ENCODE measurements at places on chromosomes 7 and 10.
A peak's percentile ranks its signal among the peaks of the same experiment; 100 is the strongest.

DNA sequence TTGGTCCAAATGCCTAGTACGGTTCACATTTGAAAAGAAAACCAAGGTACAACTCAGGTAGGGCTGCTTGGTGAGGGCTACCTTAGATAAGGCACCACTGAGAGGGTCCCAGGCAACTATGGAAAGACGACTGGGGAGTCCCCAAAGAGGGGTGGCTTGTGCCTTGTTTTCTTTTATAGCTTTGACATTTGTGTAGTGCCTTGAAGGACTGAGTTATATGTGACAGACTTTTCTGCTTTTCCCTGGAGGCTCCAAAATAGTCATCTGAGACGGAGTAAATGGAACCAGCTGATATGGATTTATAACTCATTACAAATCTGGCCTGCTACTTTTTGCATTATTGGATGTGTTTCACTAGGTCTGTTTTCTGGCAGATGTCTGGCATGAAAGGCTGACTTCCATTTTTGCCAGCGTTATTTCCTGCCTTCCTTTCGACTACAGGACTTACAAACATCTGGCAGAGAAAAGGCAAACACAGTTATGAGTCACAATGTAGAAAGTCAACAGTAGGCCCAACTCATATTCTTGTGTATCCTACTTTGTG, 88.2 kb upstream of the IMMP2L start:
- DNase-seq = no peak

DNA sequence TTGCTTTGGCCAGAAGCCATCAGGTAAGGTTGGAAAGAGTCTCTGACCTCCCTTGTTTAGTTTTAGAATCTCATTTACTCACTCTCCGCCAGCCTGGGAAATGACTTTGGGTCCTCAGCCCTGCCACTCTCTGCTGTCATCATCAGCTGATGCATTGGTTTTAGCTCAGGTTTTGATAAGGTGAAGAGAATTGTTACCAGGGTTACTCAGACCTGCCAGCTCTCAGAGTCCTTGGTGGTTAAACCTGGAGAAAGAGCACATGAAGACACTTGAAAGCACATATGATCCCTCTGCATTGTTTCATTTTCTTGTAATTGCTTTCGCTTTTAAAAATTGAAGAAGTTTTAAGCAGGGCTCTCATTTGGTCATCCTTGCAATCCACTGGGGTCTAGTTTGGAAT, 4.0 kb upstream of the CROT start:
- DNase-seq = no peak

DNA sequence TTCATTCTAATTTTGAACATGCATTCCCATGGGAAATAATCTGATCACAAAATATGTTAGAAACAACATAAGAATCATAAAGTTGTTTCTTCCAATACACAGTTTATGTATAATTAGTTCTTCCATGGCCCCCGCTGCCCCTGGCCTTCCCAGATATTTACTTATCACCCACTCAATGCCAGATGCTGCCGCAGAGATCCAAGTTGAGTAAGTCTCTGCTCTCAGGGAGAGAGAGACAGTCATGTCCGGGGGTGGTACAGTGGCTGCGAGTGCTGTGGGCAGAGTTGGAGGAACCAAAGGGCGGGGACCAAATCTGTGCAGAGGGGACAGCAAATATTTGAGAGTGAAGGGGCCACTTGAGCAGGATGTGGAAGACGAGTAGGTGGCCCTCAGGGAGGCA, 37.1 kb downstream of the COL26A1 start:
- no peak for DNase-seq

DNA sequence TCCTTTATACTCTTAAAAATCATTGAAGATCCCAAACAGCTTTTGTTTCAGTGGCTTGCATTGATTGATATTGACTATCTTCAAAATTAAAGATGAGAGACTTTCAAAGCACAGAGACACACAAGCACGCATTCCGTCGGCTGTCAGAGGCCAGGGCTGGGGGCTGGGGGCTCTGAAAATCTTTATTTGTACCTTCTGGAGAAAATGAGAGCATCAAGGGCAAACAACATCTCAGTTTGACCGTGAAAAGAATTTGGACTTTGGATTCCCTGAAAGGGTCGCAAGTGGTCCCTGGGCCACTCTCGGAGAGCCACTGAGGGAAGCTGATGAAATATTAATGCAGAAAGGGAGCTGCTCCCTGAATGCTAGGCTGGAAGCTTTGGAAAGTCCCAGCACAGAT, 96.4 kb downstream of the CHST15 start:
- no peak for DNase-seq

DNA sequence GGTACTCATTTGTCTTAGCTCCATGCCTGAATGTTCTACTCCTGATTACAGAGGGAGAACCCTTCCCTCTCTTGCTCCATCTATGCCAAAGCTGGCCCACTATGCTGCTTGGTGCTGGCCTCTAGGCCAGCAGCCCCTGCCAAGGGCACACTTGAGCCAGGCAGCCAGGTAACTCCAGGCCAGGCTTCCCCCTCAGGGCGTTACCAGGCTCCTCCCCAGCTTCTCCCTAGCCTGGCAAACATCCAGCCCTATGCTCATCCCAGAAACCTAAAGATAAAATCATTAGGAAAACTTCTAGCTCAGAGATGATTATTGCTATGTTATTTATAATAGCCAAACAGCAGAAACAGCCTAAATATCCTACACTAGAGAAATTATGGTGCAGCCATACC, 103.7 kb downstream of the KCNMA1 start:
- DNase-seq = no peak

GRCh38 chr10:13000431-13000830, 1.1 kb downstream of the CCDC3 start:
- no peak for DNase-seq

DNA sequence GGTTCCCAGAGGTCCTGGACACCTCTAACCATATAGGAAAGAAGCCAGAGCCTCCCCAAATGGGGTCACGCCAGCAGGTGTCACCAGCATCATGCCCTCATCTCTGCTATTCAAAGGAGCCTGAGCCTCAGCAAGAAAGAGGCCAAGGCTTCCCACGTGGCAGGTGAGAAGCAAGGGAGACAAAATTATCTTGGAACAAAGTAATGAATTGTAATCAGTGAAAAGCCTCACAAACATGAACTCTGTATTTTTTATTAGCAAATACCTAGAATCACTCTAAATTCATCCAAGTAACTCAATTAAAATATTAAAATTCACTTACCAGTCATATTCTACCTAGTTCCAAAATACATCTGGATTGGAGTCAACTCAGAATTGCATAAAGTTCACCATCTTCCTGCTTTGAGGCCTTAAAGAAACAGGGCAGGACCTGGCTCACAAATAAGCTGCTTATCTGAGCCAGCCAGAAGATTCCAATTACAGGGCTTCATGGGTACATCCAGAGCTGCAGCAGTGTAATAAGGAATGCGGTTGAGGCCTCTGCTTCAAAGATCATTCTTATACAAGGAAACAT, 68.7 kb downstream of the SGMS1 start:
- no peak for DNase-seq

DNA sequence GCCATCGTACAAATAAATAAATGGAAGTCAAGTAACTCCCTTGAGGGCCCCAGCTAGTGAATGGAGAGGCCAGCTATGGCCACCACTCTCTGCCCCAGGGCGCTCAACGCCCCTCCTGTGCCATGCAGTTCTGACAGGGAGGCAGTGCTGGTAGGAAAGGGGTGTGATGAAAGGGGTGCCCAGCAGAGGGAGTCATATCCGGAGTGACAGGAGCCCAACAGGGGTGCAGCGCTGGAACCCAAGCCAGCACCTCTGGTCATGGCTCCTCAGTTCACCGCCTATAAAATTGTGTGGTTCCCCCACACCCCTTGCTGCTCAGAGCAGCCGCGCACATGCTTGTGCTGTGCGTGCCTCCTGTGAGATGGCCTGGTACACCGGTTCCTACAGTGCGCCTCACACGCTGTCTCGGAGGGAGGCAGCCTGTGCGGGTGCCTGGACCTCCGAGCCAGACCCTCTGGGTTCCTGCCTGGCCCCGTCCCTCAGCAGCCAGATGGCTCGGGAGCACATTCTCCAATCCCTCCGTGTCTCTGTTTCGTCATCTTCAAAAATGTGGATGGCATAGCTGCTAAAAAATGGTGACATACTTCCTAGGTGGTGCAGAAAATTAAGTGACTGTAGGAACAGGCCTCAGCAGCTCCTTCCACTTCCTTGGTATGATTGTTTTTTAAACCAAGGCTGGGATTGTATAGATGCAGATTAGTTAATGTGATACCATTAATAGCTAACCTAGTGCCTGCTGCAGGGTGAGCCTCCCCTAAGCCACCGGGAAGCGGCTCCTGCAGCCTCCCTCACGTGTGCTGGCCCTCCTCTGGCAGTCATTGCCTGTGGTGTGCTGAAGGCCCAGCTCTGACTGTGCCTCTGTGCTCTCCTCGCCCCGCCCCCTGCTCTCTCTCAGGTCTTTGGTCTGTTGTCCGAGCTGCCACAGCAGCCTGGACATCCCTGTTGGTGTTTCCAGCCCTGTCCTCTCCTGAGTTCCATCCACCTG, 125.8 kb downstream of the EGFR start:
- DNase-seq = no peak

- DNase-seq = no peak
Measured at GRCh38 chr10:86500846-86501245, 20.7 kb downstream of the WAPL start.

DNA sequence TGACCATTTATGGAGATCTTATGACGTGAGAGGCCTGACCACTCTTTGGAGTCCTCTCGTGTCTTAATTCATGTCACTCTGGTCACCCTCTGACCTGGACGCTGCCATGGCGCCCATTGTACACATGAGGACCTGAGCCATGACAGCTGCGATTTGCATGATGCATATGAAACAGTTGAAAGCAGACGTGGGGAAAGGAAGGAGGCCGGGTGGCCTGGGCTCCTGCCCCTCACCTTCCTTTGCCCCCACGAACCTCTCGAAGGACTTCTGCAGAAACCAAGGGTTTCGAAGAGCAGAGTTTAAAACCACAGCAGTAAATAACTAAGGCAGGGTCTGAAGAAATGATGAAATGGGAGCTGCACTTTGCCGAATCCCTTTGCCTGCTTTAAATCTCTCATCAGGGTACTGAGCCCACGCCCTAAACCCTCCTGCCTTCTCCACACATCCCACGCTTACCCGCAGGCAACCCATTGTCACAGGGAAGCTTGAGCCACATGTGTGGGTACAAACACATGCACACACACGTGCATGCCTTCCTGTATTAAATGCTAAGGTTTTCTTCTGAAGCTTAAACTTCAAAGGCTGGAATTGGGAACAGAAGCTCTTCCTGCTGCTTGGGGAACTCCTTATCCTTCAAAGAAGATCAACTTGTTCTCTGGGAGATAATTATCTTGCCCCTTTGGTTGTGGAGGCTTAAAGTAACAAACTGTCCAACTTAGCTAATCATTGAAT, 11.7 kb upstream of the CALML3 start:
- DNase-seq = no peak

DNA sequence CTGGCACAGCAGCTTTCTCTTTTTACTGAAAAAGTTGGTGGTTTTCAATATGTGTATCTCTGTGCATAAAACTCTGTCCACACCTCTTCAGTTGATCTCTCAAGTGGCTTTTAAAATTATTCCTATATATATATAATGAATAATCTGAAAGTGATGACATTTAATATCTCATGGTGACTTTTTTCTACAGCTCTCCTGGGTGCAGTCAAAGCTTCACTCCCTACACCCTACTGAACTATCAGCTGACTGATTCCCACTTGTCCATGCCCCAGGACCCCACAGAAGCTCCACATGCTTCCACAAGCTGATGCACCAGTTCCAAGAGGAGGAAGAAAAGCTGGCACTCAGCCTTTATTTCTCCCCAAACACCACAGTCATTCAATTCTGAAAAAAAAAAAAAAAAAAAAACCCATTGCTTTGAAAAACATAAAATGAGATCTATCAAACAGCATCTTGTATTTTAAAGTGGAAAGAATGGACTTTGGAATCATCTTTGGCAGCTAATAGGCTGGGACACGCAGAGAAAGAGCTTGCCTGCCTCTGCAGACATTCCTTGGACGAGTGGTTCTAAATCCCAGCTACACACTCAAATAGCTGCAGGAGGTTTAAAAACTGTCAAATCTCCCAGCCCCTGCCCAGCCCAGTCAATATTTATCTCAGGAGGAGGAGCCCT, 75.3 kb upstream of the GDF10 start:
- no peak for DNase-seq

DNA sequence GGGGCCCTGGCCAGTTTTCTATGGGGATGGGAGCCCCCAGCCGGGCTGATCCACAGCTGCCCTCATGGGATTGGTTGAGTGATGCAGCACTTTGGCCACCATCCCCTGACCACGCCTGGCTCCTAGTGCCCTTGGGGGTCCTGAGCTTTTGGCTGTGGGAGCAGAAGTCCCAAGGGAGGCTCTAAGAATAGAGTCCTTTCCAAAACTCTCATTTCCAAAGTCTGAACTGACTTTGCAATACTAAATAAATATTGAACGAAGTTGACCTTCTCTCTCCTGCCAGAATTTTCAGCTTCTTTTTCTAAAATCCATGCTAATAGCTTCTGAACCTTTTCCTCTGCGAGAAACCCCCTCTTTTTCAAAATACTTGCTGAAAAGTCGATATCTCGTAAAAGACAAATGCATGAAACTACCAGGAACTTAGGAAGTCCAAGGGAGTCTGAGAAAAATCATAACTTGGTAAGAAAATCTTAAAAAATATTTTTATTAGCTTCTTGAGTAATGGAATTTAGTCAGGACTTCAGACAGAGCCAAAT, 62.7 kb upstream of the IGFBP3 start:
- DNase-seq = no peak

DNA sequence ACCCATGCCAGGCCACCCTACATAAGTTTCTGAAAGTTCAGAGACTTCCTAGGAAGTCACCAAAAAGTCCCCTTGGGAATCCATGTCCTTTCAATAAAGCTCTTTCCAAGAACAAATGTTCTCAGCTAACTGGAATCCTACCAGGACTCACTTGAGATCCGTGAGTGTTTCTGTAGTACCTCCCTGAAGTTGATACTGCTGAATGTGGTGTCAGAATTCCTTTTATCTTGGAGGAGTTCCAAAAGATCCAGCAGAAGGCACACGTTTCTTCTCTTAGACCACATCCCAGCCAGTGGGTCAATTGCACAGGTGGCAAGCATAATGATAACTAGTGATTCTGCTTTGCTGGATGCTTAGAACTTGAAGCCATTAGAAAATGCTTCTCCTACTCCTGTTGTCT, 689.7 kb upstream of the IGFBP3 start:
- no peak for DNase-seq

- DNase-seq = peak; percentile 62
Measured at GRCh38 chr10:7525314-7526016, 114.6 kb upstream of the SFMBT2 start.

GRCh38 chr10:70479165-70479581, 606 bp downstream of the PALD1 start:
- DNase-seq = no peak

- no peak for DNase-seq
Measured at GRCh38 chr10:129622291-129622690, 155.2 kb downstream of the MGMT start.

DNA sequence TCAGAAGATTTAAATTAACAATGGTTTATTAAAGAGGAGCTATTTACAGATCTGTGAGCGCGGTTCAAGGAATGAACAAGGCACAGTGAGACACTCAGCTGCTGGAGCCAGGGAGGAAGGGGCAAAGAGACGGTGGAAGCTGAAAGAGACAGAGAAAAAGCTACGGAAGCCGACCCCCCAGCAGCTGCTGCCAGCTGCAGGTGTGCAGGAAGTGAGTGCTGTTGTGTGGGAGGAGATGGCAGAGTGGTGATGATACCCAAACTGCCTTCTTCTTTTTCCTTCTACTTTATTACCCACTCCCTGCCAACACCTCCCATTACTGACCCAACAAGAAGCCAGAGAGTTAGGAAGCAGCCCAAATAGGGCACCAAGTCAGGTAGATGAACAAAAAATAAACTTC, 41.9 kb upstream of the MBL2 start:
- DNase-seq = no peak
